ENCODE measurements at places on chromosomes 5 and 9.

DNA sequence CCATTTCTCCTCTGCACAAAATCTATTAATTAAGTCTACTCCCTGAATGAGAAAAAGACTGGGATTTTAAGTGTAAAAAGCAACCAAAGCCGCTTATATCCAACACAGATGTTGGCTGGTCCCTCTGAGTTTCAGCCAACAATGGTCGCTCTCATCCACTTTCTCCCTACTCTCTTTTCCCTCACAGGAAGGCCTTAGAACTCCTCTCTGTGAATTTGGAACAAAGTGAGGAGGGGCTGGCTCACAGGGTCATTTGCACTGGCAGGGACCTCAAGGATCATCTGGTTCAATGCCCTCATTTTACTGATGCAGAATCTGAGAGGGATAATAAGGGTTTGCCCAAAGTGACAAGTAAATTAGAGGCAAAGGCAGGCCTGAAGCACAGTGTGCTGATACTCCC, 64.0 kb downstream of the DPYSL3 start:
- DNase-seq, result peak; percentile 60

DNA sequence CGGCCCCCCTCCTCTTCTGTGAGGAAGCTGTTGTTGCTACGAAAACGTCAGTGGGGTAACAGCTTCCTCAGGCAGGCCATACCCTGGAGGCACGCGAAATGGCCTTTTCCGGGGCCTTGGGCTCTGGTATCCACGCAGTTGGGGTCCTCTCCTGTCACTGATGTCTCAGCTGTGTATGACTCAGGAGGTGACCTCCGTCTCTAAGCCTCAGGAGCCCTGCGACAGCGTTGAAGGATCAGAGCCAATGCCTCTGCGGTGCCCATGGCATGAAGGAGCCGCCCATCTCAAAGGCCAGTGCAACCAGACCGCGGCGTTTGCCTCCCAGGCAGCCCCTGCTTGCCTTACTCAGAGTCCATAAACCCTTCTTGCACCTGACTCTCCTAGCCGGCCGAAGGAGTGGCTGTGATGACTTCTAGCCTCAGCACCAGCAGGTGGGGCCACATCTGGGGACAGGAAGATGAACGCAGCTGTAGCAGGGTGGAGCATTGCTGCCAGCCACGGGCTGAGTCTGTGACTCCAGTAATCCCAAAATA, 1.0 kb upstream of the MXD3 start:
- DNase-seq, result no peak

GRCh38 chr5:17426104-17426749, 71.8 kb upstream of the TAF11L2 start:
- no peak for DNase-seq

DNA sequence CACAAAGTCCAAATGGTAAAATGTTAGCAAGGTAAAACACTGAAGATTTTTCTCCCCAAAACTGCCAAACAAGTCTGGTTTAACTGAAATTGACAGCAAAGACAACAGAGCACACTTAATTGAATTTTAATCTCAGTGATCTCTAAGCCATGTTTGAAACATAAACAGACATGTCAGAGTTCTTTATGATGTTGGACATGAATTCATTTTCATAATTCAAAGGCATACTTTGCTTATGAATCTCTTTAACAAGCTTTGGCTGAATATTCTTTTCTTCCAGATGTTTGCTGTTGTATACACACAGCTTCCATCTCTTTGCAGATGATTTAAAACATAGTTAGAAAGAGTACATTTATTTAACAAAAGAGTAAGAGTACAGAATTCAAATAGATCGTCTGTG, 509.1 kb downstream of the RAB3C start:
- no peak for DNase-seq

All from caudate nucleus (tissue), 63 donors.